ENCODE measurements at places on chromosomes 6 and 20.

DNA sequence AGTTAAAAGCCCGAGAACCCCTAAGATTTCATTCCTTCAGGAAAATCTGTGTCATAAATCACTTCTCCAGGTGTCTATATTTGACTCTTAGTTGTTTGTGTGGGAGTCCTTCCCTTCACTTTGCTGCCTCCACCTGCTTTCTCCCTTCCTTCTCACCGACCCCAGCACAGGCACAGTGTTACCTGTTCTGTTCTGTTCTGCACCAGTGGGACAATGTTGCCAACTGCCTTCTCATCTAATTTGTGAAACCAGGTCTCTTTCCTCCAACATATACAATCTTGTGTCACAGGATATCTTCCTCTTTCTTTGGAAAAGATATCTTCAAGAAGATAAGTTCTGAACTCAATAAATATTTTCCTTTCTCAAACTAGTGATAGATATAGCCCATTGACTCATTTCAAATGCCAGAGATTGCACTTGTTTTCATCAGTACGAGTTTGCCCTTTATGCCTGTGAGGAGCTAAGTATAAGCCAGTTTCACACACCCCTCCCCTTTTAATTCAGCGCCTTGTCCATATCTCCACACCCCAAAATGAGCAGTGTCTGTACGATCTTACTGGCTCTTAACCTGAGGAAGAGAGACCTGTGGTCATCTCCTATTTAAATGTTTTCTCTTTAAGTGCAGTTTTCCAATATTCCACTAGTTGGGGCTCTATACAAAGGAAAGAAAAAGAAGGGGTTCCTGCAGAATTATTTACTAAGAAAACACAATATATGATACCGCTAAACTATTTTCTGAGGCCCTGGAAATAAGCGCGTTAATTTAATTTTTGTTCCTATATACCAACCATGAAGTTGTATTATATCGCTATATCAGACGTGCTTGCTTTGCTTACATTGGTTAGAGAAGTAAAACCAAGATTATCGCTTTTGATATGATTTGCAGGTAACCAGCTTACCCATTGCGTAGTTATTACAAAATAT is 81.6 kb upstream of the PREP start:
- no peak for DNase-seq

DNA sequence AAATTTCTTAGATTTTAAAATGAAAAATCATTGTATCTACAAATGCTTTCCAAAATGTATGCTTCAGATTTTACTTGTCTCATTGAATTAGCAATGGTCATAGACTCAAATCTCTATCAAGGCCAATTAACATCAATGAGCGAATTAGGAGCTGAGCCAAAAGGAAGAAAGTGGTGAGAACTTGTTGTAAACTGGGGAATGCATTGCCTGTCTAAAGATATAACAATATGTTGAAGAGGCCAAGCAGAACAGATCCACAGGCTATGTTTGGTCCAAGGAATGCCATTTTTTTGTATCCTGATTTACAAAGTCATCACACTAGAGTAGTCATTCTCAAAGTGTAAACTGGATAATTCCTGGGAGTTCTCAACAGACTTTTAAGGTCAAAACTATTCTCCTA is 370.7 kb downstream of the GJA1 start:
- DNase-seq, result no peak

DNA sequence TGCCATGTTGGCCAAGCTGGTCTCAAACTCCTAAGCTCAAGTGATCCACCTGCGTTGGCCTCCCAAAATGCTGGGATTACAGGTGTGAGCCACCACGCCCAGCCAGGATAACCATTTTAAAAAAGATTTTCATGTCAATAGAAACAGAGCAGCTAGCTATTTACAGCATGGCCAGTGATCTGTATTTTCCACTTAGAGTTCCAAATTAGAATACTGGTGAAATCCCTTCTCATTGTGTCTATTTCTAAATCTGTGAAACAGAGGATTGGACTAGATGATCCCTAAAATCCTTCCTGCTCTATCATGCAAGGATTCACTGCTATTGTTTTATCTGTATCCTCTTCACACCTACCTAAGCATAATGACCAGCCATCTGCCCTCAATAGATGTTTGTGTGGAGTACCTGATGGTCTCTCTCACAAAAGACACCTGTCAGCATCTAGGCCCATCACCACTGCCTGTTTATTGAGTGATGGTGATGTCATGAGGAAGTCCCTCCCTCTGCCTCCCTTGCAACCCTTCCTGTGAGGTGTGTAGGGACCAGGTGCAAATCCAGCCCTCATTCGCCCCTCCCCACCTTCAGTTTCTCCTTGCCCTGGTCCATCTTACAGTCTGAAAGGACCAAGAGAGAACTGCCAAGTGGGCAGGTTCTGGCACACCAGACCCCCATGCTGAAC is 26.5 kb upstream of the SMIM29 start:
- DNase-seq, result no peak

DNA sequence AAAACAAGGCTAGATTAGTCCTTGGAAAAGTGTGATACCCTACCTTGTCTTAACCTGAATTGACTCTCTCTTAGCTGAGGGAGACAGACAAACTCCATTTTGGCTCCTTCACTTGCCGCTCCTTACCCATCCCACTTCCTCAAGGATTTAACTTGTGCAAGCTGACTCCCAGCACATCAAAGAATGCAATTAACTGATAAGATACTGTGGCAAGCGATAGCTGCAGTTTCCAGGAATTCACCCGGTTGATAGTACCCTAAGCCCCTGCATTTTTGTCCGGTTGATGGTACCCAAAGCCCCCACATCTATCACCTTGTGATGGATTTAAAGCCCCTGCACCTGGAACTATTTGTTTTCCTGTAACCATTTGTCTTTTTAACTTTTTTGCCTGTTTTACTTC is 1.9 kb upstream of the SERINC3 start:
- no peak for DNase-seq

DNA sequence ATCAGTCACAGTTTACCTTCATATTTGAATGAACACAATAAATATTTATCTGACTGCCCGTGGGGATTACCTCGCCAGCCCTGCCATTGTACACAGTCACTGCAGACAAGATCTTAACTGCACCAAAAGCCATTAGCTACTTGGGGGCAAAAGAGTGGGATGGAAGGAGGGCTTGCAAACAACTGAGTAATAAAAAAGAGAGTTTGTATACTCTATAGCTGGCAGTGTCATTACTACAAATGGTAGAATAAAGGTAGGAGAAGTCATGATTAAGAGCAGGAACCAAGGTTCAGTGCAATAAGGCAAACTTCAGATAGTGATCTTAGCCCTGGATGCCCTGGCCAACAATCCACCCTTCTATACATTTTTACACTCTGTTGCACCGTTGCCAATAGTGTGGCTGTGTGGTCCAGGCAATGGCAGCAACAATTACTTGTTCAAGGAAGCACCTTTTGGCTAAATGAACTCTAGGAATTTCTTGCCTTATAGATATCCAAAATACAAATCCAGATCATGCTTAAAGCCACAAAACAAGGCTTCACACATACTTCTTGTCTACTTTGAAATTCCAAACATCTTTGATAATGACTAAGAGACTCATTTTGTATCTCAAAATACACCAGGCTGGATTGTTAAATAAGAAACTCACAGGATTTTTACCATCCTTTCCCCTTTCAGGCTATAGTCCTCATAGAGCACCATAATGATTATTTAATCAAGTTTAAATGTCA is 955.4 kb upstream of the ADGRB3 start:
- no peak for DNase-seq
